ENCODE measurements at places on chromosomes 5 and 9.

- DNase-seq, result no peak
Observed at GRCh38 chr9:131521822-131522221, 9.2 kb downstream of the UCK1 start.

- DNase-seq, result no peak
Observed at GRCh38 chr9:90895786-90896185, 94.2 kb downstream of the SYK start.

DNA sequence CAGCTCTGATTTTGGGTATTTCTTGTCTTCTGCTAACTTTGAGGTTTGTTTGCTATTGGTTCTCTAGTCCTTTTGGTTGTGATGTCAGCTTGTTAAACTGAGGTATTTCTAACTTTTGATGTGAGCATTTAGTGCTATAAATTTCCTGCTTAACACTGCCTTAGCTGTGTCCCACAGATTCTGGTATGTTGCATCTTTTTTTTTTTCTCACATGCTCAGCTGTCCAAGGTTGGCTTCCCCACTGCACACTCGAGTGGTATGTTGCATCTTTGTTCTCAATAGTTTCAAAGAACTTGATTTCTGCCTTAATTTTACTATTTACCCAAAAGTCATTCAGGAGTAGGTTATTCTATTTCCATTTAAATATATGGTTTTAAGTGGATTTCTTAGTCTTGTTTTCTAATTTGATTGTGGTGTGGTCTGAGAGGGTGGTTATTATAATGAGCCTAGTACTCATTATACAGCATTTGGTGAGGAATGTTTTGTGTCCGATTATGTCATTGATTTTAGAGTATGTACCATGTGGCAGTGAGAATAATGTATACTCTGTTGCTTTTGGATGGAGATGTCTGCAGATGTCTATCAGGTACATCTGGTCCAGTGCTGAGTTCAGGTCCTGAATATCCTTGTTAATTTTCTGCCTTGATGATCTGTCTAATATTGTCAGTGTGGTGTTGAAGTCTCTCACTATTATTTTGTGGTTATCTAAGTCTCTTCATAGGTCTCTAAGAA, 42.2 kb upstream of the IFNE start:
- DNase-seq, result no peak

- DNase-seq, result no peak
Observed at GRCh38 chr9:124282442-124283227, 24.9 kb downstream of the NEK6 start.

DNA sequence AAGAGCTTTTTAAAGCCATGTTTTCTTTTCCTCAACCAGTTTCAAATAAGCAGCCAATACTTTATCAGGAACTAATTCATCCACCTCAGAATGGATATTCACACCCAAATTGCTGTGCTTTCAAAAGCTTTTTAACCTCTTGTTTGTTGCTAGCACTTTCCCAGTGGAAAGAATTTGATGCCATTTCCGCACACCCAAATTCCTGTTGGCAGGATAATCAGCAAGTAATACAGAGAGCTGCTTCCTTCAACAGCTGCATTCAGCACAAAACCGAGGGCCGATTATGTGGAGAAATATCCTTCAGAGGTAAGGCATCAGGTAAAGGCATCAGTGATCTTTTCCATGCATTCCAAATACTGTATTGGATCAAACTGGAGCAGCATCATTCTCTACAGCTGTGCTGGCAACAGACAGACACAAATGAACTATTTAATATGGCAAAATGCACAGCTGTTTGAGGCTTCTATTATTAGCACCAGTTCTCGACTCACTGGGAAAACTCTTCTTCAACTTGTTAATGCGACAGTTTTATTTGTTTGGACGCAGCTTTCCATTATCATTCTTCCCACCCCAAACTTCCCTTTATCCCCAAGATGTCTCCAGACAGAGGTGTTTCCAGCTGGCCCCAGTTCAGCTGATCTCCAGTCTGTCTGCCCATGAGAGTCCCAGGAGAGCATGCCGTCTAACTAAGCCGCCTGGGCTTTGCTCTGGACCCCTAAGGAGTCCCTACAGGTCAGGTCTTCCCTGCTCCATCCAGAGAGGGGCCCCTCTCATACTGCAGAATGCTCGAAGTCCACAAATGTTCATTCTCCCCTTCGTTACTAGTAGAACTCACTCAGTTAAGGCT, 22.2 kb upstream of the MGAT1 start:
- no peak for DNase-seq

DNA sequence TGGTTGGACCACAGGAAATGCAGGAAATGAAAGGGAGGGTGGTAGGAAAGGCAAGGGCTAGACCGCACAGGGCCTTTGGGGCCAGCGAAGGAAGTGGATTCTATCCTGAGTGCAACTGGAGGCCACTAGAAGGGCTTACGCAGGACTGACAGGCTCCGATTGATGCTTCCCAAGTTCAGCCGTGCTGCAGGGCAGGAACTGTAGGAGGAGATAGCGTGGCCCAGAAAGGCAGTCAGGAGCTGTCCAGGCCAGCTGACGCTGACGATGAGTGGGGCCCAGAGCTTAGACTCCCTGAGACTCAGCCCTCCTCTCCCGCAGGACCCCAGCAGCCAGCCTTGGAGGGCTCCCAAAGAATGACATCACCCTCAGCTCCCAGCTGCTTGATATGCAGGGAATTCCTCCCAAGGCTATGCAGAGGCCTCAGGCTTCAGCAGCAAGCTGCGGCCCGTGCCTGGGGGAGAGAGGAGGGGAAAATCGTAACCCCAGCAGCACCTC, 48.8 kb downstream of the KCNIP1 start:
- DNase-seq, result no peak

DNA sequence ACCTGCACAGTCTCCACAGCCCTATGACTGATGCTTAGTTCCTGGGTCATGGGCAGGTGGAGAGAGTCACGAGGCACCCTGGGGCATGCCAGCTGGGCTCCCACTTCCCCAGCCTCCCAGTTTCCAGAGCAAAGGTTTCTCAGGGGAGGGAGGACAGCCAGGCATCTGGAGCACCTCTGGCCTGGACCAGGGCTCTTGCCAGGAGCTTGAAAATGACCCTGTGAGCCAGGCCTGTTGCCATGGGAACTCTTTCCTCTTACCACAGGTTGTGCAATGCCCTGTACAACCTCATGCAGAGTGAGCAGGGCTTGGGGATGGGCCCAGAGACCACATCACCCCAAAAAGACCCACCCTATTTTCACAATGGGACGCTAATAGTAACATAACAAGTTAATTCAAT, 113.1 kb downstream of the PSD2 start:
- no peak for DNase-seq

- no peak for DNase-seq
Observed at GRCh38 chr5:179131321-179131835, 71.2 kb downstream of the ZNF354C start.

DNA sequence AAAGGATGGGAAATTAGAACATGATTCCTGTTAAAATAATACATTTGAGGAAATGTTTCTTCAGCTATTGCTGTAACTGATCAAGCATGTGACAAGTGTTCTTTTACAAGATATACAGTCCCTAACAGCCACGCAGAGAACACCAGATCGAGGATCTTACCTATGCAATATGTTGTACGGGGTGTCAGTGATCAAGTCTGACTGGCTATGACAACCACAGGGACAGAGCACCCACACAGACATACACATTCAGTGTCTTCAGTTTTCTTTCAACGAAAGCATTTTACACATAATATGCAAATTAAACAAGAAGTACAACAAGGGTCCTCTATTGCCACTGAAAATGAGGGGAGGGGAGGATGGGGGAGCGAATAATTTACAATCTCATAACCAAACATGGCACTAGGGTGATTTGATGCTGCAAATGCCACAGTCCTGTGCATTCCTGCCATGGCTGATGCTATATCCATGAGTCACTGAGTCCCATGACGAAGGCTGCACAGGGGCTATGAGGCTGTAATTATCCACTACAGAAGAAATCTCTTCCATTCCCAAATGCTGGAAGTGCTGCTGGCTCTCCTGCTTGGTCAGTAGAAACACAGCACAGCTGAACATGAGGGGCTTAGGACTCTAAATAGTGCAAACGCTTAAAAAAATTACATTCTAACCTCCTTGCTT, 118.2 kb downstream of the KLHL3 start:
- no peak for DNase-seq

DNA sequence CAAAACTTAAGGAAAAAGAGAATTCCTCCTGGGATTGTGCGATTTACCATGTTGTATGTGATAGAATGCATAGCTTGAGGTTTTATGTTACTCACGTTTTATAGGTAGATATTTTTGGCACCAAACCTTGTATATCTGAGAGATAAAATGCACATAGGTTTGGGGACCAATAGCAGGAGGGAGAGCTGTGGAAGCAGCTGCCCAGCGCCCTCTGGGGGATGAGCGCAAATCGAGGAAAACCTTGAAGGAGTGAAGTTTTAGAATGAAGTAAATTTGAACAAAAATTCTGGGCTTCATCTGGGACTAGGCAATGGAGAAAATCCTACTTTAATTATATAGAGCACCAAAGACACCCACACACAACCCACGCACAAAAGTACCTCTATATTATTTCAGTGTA, 197.0 kb downstream of the ADCY2 start:
- no peak for DNase-seq

- no peak for DNase-seq
Observed at GRCh38 chr5:65364907-65365306, 116.8 kb downstream of the ADAMTS6 start.

DNA sequence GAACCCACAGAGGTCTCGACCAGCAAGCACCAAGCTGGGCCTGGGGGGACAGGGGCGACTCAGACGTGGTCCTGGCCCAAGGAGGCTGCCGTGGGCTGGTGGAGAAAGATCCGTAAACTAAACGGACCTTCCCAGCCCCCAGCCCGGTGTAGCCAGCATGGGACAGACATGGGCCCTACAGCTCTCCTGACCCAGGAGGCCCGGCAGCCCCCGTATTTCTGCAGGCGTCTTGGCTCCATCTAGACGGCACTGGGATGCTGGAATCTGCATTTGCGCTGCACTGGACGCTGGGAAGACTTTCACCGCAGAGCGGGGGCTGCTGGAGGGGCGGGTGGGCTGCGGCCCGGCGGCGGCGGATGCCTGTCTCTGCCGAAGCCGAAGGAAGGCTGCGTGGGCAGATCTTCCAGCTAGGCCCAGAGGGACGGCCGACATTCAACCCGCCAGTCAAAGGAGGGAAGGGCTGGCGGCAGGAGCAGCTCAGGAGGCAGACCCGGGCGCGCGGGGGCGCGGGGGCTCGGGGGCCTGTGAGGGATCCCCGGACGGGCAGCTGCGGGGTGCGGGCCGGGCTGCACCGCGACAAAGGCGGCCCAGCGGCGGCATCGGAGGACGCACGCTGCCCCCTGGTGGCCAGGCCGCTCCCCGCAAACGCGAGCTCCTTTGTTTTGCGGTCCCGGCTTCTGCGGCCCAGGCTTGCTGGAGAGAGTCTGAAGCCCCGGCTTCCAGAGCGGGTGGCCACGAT, 266.2 kb downstream of the NSG2 start:
- DNase-seq, result peak; percentile 71

GRCh38 chr5:172321593-172321992, 38.0 kb upstream of the UBTD2 start:
- DNase-seq, result no peak

- no peak for DNase-seq
Observed at GRCh38 chr9:136562746-136563495, 17.1 kb upstream of the NOTCH1 start.

GRCh38 chr9:36423206-36423605, 23.1 kb upstream of the RNF38 start:
- DNase-seq, result no peak

DNA sequence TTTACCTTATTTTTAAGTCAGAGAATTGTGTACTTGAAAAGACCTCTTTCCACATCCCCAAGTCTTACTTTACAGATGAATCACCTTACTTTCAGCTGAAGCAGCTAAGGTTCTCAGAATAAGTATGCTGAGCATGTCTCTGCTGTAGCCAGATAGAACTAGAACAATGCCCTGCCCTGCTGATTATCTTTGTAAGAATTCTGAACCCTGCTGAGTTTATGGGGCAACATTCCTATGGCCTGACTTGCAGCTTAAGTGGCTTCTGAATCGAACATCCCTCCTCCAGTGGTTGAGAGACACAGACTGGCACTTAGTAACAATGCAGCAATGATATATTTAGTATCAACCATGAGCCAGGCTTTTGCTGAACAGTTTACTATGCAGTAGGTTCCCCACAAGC, 592.0 kb upstream of the WWC1 start:
- no peak for DNase-seq

DNA sequence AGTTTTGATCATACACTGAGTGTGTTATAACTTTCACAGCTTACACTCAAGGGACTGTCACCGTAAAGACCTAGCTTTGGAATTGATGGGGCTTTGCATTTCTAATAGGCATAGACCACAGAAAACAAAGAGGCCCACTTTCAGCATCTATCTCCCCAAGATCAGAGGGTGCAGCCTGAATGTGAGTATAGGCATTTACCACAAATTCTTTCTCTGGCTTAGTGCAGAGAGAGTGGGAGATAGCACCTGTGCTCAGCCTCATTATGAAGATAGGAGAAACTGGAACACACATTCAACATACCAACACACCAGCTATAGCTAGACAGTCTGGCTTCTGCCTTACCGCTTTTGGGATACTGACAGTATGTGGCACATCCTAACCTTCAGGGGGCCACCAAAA, 783.4 kb upstream of the GRAMD2B start:
- DNase-seq, result no peak
